ENCODE measurements at places on chromosomes 1 and 21.

DNA sequence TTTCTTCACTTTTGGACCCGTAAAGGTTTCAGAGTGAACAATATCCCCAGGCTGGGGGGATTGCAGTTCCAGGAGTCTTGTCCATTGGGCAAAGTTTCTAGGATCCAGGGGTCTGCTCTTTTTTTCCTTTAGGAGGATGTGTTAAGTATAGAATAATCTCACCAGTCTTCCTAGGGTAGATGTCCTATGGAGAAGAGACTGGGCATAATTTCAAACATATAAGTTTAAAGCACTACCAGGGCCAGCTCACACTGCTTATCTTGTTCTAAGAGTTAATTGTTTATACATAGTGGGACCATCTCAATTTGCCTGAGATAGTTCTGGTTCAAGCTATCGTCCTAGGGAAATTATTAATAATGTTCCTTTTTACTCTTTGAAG, 1.2 kb downstream of the CHI3L2 start:
- no peak for DNase-seq

- DNase-seq, result no peak
Measured at GRCh38 chr21:15616864-15617574, 112.8 kb upstream of the USP25 start.

DNA sequence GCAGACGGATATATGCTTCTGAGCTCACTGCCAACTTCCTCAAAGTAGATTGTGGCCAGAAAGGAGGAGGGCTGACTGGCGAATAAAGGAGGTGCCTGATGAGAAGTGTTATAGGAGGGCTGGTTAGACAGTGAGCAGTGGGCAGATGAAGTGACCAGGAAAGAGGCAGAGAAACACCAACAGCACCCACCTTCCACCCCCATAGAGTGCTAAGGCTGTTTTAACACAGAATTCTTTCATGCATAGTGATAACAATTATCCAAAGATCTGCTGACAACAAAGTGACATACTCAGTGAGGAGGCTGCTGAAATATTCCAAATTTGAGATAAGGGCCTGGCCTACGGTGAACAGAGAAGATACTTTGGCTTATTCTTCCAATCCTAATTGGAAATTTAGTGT, 21.2 kb upstream of the MTR start:
- no peak for DNase-seq

DNA sequence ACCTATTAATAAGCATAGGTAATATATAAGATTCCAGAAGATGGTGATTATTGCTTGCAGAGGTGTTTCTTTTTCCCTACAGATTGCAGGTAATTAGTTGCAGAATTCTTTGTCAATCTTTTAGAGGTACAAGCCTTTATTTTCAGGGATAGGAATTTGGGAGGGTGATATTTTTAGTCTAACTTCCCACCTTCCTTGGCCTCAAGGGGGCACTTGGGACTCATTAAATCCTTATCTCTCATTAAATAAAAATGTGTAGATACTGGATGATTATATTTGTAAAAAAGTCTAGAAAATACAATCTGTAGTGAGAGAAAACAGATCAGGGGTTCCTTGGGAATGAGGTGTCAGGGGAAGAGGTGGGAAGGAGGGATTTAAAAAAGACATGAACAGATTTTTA, 179.2 kb downstream of the PATJ start:
- no peak for DNase-seq

DNA sequence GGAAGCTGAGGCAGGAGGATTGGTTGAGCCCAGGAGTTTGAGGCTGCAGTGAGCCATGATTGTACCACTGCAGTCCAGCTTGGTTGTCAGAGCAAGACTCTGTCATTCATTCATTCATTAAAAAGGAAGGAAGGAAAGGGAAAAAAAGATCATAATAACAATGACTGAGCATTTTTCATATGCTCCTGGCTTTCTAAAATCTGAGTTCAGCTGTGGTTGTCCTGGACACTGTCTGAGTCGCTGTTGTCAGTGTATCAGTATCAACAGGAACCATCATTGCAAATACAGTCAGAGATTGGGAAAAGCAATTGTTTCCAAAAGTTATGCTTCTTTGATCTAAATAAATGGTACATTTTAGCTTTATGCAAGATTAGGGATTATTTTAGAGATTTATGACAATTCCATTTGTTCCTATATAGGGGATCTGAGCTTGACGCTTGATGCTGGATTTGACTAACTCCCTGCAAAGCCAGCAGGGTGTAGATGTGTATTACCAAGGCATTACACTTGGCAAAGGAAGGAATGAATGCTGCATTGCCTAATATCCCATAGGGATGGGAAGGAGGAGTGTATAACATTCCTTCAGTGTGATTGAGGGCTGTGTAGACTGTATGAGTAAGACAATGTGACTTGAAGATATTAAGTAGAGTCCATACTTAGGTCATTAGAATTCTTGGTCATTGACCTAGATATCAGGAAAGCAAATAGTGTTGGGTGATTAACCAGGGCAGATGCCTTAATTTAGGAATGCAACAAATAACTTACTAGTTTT, 100.2 kb downstream of the DISP1 start:
- no peak for DNase-seq

- no peak for DNase-seq
Measured at GRCh38 chr1:168960595-168960994, 145.9 kb upstream of the ATP1B1 start.

DNA sequence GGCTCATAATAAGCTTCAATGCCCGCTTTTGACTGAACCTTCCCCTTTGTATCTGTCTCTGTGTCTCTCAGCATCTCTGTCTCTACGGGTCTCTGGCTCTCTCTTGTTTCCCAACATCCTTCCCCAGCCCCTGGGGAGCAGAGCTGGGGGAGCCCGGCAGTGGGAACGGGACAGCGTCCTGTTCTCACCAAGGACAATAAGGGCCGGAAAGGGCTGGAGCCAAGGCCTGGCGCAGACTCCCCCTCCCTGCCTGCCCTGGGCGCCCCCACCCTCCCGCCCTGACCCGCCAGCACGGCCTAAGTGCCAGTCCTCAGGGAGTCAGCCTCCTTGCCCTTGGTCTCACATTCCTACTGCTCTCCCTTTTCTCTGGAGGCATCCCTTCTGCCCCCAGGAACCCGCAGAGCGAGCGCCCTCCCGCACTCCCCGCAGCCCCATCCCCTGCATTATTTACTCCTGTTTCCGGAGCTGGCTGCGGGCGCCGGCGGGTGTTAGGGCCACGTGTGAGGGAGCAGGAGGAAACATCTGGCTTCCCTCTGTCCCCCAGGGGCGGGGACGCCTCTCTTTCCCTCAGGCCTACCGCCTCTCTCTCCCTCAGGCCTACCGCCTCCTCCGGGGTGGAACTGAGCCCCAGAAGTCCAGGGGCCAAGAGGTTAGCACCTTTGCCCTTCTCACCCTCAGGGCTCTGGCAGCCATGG, 6.5 kb downstream of the KRTCAP2 start:
- DNase-seq, result no peak

DNA sequence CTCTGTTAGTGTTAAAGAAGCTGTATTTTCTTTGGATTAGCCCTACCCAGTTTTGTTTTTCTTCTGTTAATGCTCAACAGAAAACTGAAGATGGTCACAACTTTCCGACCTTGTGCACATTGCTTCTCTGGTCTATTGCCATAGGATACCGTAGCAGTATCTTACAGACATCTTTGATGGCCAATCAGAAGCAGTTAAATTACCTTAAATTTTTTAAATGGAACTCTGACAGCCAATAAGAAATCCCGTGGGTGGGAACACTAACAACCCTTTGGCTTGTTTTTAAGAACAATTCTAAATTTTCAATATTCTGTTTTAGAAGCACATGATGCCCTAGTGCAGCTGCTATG, 17.2 kb downstream of the NFYC start:
- no peak for DNase-seq

DNA sequence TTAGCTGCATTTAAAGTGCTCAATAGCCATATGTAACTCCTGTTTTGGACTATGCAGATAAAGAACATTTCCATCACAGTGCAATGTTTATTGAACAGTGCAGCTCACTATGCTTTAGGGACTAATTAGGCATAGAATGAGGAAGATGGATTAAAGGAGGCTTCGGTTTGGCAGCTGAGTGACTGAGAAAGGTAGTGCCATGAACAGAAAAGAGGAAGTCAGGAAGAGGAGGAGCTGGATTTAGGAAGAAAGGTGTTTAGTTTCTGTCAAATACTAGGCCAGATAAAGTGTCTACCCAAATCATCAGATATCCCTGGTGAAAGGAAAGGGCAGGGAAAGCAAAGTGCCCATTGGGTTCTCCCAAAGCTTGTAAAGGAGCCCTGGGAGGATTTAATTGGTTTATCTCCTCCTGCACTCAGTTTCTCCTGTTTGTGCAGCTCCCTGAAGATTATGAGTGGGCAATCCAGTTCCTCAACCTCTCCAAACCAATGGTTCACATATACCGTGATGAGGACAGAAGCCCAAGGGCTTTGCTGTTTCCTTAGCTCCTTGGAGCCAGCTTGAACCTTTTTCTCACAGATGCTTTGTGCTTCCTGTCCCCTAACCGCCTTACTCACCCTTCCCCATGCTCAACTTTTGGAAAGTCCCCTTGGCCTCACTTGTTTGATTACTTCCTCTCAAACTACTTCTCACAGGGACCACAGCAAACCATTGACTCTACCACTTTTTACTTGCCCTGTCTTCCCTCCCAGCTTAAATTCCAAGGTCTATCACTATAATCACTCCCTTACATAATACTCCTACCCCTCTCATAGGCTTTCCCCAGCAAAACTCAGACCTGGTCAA, 3.5 kb upstream of the RAP1A start:
- no peak for DNase-seq

DNA sequence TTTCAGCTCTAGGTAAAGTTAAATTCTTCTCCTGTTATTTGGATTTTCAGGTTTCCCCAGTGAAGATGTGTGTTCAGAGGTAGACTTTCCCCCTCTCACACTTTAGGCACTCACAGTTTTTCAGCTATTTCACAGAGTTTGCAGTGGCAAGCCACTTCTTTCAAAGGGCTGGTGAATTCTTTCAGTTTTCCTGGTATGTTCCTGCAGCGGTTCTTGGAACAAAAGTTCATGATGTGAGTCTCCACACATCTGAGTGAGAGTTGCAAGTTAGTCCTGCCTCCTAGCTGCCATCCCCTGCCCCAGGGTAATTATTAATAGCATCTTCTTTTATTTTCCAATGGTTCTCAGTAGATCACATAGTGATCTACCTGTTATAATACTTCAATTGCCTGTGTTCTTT, 27.3 kb upstream of the CD84 start:
- DNase-seq, result no peak

- no peak for DNase-seq
Measured at GRCh38 chr21:43921571-43921978, 56.6 kb downstream of the AGPAT3 start.

- DNase-seq, result no peak
Measured at GRCh38 chr1:89635825-89636815, 3.2 kb downstream of the LRRC8C start.

- no peak for DNase-seq
Measured at GRCh38 chr1:30695439-30695841, 27.9 kb downstream of the MATN1 start.

DNA sequence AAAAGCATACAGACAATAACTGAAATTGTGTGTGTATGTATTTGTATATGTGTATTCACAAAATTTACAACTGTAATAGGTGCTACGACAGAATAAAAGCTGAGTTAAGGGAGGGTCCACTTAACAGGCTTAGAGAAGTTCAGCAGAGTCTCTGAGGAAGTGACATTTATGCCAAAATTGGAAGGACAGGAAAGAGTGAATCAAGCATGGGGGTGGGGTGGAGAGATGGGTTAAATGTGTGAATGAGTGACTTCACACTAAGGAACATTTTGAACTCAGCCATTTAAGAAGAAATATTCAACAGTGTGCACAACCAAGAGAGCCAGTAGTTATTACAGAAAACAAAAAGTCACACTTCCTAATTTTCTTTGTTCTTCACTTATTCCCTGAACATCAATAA, 53.8 kb upstream of the RGS1 start:
- DNase-seq, result no peak

DNA sequence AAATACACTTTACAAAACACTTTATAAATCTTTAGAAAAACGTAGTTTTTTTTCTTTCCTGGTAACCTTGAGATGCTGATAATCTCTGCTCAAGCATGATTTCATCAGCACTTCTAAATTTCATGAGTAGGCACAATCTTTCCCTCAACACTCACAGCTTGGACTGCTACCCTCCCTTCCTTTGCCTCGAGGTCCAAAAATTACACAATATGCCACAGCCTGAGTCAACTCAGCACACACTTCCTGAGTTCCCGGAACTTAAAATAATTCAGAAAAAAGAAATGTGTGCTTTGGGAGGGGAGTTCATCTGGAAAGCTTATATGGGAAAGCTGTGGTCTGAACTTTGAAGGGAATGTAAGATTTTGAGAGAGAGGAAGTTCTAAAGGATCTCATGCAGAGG, 5.9 kb downstream of the CLCA2 start:
- DNase-seq, result no peak

Data from stimulated activated CD4-positive, alpha-beta T cell treated with anti-CD3 and anti-CD28 coated beads, Interleukin-15, amount 100 ng/mL, for 1 hour (primary cell).